Aorta (tissue), 5 donors: ENCODE measurements at places on chromosomes 3 and 15. TPM values are rescaled to one million over a fixed set of nuclear protein-coding genes. Genes with fewer than 3 reads are reported as not detected.

DNA sequence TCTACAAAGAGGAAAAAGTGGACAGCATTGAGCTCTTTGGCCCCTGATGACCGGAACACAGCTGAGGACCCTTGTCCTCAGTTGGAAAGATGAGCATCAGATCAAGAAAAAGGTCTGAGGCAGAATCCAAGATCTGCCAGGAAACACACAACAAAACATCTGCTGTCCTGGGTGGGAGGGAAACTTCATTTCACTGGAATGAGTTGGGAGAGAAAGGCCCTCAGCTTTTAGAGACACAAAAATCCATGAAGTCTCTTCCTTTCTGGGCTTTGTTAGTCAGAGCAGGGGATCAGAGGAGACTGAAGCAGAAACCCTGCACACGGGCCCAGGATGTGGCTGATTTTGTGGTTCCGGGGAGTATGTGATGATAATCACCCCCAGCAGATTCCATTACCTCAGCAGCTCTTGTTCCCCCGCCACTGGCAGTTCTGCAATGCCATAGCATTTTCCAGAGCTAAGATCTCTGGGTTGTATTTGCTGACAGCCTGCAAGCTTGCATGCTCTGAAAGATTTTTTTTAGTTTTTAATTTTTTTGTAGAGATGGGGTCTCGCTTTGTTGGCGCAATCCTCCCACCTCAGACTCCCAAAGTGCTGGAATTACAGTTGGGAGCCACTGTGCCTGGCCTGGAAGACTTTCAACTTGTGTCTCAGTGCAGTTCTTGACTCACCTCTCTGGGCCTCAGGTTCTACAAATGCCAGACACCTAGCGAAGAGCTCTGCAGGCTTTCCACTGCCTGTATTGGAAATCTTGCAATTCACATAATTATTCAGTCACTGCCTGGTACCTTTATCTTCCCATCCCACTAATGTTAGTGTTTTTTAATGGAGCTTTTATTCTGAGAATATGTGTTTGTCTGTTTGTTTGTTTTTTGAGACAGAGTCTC is 5.8 kb upstream of the TATDN2 start:
- DNase-seq, result no peak

DNA sequence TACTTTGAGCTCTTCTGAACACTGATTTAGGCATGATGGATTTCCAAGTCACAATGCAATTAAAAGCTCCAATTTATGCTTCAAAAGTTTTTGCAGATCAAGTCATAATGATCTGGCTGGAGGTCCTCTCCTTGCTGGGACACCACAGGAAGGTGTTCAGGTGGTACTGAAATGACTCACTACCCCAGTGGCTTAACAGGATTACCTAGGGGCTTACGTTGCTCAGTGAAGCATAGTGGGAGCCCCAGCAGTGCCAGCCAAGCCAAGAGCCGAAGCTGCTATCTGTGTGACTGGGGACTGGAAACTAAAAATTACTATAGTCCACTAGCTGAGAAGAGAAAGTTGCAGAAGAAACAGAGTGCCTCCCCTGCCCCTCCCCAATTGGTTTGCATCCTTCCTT is 110.1 kb upstream of the LPP start:
- no peak for DNase-seq

GRCh38 chr15:95987886-95988573 is 342.5 kb upstream of the NR2F2 start:
- DNase-seq, result no peak

DNA sequence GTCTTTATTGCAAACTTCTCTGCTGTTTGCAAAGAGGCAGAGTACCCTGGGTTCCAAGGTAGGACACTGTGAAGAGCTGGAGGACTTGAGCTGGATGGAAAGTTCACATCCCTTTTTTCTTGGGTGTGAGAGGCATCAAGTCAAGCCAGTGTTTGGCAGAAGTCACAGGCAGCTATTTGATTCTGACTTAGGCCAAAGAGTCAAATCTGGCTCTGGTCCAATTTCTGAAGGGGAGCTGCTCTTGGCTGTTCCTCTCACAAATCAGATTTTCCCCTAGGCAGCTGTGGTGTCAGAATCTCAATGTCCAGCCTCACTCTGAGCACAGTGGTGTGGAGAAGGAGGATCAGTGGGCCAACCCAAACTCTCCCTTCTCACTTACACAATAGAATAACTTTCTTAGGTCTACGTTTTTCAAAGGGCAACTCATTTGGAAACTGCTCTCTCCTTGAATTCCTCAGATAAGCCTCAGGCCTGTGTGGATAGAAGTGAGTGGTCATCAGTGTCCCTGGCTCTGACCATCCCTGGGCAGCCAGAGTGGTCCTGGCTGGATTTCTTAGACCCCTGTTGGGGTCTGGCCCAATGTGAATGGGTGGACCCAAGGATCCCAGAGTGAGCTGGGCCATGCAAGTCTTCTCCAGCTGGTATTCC is 18.2 kb upstream of the AMOTL2 start:
- no peak for DNase-seq

GRCh38 chr3:46061887-46062286 is 34.6 kb upstream of the XCR1 start:
- no peak for DNase-seq

DNA sequence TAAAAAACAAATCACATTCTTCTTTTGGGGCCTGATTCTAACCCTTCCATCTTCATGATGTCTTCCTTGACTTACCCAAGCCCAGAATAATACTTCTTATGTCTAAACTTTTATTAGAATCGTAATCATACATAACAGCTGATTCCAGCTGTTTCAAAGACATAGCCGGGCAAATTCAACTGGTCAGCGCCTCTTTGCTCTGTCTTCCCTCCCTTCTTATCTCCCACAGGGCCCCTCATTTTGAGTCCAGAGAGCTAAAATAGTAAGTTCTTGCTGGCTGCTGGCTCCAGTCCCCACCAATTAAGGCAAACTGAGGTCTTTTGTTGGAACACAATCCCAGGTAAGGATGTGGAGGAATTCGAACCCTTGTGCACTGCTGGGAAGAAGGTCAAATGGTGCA is 108.6 kb downstream of the ADCY5 start:
- DNase-seq, result no peak

DNA sequence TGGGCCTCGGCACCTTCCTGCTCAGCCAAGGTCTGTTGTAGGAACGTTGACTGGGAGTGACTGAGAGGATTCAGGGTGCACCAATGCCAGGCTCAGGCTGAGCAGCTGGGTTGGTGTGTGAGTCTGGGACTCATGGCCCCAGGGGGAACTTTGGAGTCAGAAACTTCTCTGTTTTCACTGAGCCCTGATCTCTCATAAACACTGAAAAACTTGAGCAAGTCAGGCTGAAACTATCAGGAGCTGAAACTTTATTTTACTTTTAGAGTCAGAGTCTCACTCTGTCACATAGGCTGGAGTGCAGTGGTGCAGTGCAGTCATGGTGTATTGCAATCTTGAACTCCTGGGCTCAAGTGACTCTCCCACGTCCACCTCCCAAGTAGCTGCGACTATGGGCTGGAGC is 3.0 kb downstream of the TRAK1 start:
- DNase-seq, result no peak

DNA sequence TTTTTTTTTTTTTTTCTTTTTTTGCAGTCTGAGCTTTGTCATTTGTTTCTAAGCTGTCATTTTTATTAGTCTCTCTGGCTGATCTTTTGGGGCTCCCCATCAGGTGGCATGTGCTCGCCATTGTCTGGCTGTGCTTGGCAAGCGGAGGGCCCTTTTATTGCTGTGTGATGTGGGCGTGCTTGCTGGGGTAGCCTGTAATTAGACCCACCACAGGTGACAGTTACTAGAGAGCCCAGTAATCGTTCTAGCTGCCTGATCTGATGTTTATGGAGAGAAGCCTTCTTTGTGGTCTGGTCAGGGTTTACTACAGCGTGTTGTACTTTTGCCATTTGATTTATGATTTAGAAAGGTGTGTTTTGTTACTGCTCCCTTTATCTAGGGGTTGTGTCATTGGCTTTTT is 179.9 kb downstream of the MCTP2 start:
- no peak for DNase-seq

GRCh38 chr3:72721683-72722381 is 126.4 kb downstream of the SHQ1 start:
- DNase-seq, result no peak

GRCh38 chr3:75015280-75015679 is 400.8 kb upstream of the CNTN3 start:
- DNase-seq, result no peak

The PLCH1 gene
- 0.08 TPM for polyA plus RNA-seq

The PROS1 gene
- 40.5 TPM for polyA plus RNA-seq

The ITIH4 gene
- polyA plus RNA-seq, result 368 TPM

The GOLGA8O gene
- 4.0 TPM for polyA plus RNA-seq

The SLC38A3 gene
- 0.56 TPM for polyA plus RNA-seq
